ENCODE measurements at places on chromosomes 5 and 9.
A peak's percentile ranks its signal among the peaks of the same experiment; 100 is the strongest.

DNA sequence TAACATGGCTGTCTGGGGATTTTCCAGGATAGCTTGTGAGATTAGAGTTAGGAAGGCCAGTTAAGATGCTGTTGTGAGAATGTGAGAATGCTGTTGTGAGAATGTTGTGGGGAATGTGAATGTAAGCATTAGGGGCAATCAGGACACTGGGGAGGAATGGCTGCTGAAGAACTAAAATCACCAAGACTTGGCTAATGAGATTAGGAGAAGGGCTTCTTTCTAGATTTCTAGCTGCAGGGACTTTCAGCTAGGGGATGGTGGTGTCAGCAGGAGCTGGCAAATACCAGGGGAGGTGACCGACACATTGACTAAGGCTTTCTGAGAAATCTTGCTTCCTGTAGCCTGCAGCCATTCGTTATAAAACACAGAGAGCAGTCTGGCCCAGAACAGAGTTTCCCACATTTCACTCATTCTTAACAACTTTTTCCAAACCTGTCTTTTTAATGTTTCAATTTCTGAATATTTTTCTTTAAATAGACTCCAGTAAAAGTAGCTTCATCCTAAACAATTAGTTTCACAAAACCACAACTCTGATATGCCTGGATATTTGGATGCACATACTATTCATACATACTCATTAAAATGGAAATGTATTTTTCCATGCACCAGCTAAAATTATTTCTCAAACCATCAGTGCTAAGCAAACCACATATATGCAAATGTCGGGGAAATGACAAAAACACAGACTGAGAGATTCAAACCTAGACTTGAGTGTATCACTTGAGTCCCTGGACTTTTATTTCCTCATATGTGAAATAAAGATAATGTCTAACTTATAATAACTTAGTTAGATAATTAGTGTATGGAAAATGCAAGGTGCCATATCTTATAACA is 89.3 kb upstream of the TNC start:
- no peak for DNase-seq

DNA sequence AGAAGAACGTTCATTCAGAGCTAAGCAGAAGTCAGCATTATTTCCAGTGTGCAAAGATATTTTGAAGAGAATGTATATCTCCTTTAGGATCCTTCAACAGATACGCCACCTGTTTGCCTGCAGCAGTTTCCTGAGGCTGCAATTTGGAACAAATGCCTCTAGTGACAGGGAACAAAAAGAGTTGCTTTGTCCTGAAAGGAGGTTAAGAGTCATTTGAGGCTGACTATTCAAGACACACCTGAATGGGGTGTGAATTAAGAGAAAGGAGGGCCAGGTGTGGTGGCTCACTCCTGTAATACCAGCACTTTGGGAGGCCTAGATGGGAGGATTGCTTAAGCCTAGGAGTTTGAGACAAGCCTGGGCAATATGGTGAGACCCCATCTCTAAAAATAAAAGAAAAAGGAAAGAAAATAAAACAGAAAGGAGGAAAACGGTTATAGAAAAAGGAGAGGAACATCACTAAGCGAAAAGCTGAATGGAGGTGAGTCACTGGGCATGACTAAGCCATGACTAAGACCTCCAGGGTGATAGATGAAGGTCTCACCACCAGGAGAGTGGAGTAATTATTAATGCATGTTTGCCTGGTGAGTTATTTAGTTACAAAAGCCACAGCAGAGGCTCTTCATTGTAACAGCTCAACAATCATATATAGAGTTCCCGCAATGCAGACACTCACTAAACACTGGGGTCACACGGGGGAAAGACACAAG is 255.2 kb upstream of the TNC start:
- no peak for DNase-seq

DNA sequence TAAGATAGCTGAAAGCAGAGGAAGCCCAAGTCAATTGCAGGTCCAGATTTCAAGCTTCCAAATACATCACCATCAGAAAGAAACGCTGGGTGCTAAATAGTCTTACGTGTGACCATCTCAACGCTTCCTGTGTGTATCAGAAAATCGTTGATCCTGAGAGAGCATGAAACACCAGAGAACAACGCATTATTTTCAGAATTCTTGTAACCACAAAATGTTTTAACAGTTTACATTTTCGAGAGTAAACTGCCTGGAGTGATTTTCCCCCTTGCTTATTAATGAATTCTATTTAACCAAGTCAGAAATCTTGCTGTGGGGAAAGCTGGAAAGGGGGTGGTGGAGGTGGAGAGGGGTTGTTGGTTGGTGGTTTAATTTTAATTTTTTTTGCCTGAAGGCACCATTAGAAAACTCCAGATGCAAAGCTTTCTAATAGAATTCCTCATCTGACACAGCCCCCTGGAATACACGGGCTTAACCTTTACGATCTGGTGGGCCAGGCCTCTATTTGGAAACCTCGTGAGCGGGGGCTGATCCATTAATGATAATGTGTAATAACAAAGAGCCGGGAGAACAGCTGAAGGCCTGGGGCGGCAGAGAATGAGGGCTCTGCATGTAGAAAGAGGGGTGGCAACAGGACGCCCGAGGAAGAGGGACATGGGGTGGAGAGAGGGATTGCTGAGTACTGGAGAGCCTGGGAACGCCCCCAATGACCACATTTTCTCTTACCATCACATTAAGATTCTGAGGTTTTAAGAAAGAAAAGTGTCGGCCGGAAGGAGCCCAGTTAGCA is 124.5 kb upstream of the NFIB start:
- peak; percentile 68 for DNase-seq

DNA sequence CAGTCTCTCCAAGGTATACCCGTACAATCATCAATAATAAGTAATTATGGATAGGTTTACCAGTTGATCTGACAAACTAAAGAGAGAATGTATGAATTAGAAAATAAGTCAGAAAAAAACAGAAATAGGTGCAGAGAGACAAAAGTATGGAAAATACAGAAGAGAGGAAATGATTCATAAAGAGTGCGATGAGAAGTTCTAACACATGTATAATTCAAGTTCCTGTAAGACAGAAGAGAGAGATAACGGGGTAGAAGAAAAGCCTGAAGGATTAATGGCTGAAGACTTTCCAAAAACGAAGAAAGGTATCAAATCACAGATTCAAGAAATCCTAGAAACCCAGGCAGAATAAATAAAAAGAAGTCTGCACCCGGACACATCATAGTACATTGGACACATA is 16.2 kb upstream of the SMU1 start:
- no peak for DNase-seq
